ENCODE measurements at places on chromosomes 6 and 20.

DNA sequence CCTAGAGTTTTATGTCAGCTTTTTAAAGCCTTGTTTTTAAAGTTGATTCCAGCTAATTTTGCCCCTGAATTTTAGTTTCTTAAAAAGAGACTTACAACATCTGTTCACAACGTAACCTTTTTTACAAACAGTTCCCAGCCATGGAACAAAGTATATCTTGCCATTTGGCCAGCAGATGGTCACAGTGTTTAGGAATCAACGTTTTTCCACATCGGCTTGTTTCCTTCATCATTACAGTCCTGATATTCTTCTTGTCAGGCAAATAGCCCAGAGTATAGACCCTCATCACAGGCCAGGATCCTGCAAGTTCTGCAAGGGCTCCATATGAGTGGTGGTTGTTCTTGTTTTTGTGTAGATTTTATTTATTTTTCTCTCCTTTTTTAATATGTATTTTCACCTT lies 341.7 kb upstream of the HTR1E start:
- DNase-seq, result no peak

- no peak for DNase-seq
Observed at GRCh38 chr20:45470262-45470931, 844 bp downstream of the WFDC2 start.

DNA sequence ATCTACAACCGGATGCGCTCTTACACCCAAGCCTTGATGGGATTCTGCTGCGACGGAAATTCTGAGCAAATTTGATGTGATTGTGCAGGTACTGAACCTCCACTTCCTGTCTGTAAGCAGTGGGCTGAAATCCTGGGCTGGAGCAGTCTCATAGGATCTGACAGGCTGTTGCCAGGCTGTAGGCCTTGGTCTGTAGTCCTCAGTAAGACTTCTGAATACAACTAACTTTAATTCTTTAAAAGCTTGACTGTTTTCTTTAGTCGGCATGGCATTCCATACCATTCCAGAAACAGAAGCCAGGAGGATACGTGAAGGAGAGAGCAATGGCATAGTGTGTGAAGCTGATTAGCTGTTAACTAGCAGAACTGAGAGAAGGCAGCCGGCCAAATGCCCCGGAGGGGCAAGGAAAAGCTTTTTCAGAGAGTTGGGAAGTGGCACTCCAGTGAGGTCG lies 68.3 kb downstream of the ADTRP start:
- peak; percentile 51 for DNase-seq

- DNase-seq, result no peak
Observed at GRCh38 chr6:89387516-89388201, 24.4 kb downstream of the RRAGD start.

DNA sequence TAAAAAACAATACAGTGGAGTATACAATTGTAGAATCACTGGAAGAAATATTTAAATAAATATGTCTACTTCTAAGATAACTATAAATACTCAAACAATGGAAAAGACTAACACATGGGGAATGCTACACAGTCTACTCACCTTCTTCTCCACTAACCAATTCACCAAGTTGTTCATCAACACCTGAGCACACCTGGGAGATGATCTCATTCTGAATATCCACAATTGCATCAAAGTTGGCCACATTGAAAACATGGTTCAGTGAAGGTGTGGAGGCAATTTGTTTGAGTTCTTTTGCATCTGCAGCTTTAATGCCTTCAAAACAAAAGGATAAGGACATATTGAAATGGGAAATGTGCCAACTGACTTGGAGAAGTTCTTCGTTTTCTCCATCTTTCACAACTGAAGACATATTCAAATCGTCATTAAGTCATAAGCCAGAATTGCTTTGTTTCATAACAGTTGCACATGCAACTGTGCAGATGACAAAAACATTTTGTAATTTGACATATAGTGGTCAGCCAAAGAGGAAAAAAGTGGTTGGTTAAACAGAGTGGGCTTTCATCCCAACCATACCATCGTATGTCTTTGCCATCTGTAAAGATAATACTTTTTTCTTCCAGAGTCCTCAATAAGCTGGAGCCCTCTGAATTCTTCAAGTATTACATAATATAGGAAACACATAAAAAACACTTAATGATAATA lies 17.5 kb downstream of the COL12A1 start:
- DNase-seq, result no peak

GRCh38 chr20:15339264-15339663 lies 1001.9 kb upstream of the FLRT3 start:
- no peak for DNase-seq

DNA sequence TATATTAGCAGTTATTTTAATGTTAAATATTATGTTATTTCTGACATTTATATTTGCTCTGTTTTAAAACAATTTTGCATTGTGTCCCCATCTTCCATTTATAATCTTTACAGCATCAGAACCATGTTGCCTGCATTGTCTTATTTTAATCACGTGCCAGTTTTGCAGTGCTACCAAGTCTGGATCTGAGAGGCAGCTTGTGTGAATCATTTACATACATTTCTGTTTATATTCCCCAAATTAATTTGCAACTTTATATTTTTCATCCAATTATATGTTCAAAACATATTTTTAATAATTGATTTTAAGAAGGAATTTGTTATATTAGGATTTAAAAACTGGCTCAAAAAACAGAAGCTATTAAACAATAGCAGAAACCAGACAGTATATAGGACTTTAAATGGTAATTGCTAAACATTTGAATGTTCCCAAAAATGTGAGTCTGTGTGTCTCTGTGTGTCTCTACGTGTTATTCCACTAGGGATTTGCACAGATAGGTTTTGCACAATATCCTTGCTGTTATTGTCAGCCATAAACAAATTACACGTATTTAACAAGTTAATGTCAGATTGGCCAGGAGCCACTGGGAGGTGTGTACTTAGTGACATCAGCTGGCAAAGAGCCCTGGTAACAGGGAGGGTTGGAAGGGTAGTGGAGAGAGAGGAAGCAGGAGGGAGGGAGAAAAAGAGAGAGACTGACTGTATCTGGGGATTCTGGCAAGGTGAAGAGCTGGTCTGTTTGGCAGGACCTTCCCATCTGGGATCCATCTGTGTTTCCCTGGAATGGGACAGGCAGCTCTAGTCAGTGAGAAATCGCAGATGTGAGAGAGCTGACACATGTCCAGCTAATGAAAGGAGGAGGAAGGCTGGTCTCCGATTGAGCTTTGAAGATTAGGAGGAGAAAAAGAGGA lies 72.1 kb downstream of the CBFA2T2 start:
- DNase-seq, result no peak

GRCh38 chr20:22386306-22386623 lies 198.1 kb downstream of the FOXA2 start:
- DNase-seq, result no peak

GRCh38 chr6:106163966-106164877 lies 78.1 kb downstream of the PRDM1 start:
- peak; percentile 54 for DNase-seq

DNA sequence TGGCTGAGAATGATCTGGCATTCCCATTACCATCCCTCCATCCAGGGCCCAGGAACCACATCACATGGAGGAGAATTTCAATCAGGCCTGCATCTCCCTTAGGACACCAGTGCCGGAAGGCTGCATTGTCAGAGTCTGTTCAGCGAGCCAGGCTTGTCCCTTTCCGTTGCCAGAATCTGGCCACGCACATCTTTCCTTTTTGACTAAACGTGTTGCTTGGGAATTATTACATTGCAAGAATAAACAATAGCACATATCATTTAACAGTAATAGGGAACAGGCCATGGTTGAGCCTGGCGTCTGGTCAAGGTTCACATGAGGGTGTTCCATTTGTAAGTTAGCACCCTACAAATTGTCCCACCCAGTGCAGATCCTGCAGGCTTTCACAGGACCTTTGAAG lies 42.8 kb downstream of the SOBP start:
- no peak for DNase-seq

- no peak for DNase-seq
Observed at GRCh38 chr6:63565727-63566596, 6.3 kb upstream of the LOC128125822 start.

DNA sequence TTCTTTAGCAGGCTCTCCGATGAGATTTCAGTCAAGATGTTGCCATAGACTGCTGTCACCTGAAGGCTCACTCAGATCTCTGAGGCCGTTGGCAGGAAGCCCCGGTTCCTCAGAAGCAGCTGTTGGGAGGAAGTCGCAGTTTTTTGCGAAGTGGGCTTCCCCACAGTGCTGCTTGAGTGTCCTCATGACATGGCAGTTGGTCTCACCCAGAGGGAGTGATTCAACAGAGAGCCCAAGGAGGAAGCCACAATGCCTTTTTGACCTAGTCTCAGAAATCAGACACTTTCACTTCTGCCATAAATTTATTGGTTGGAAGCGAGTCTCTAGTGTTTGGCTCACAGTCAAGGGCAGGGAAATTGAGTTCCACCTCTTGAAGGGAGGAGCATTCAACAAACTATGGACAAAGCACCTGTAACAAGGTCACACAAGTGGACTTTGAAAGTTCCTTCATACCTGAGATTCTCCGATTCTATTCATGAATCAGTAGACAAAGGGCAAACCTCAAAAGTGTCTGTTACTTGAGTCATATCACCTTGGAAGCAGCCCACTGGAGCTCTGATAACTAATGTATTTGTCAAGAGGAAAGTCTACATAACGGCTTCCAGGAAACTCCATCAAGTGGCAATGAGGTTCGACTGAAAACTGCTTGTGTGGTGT lies 208.3 kb downstream of the TASP1 start:
- no peak for DNase-seq

DNA sequence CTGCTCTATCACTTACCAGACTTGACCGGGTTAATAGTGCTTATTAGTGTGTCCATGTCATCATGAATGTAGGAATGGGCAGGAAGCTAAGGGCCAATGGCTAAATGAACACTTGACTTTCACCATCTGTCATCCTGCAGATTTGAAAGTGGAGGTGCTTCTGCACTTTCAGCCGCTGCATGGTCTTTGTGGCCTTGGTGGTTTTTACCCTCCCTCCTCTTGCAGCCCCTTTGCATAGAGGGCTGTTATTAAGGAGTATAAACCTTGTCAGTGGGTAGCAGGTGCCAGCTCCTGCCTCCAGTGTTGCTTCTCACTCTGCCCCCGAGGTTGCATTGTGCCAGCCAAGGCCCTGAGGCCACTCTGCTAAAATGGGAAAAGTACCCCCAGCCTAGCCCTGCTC lies 122.2 kb upstream of the TNFAIP3 start:
- DNase-seq, result no peak

- no peak for DNase-seq
Observed at GRCh38 chr6:30685157-30686008, 1.1 kb downstream of the PPP1R18 start.

- no peak for DNase-seq
Observed at GRCh38 chr20:57288651-57289277, 22.3 kb upstream of the BMP7 start.

- DNase-seq, result no peak
Observed at GRCh38 chr6:7640607-7641577, 50.9 kb downstream of the SNRNP48 start.

DNA sequence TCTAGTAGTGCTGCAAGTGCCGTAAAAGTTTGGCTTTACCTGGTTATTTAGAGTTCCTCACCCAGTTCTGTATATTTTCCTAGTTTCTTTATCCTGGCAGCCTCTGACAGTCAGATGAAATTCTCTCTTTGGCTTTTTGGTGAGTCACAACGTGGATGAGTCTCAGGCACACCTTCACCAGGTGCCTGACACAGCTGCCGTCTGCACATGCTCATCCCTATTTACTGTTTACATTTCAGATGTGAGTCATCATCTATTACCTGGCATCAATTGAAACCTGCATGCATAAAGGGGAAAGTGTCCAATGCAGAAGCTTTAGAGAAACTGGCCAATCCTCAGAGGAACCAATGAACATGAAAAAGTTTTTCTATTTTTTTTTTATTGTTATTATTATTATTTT lies 33.3 kb upstream of the ADGRF4 start:
- DNase-seq, result no peak

DNA sequence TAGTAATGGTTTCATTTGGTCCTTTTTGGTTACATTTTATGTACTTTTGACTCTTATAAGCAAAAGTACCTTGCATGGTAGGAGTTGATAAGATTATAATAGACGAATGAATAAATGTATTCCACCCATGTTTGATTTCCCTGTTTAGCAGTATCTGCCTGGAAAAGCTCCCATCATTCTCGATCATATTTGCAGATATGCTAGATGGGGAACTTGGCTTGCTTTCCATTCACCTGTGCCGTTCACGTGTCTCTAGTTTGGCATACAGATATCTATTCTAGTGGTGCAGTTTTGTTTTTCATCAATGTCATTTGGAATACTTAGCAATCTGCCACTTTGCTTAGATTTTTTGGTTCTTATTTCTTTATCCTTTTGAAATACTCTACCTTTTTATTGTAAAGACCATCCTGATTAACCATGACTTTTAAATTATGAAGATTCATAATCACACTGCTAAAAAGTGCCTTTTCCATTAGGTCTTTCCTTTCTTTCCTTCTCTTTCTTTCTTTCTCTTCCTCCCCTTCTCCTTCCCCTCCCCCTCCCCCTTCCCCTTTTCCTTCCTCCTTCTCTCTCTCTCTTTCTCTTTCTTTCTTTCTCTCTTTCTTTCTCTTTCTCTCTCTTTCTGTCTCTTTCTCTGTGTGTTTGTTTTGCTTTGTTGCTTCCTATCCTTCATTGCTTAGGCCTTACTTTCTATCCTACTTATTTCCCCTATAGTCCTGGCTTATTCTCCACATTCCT lies 40.4 kb downstream of the ANKS1A start:
- no peak for DNase-seq

- DNase-seq, result no peak
Observed at GRCh38 chr6:30894935-30895334, 10.6 kb downstream of the DDR1 start.

GRCh38 chr20:10366898-10367692 lies 66.9 kb downstream of the MKKS start:
- DNase-seq, result no peak

GRCh38 chr6:4872841-4873240 lies 96.6 kb downstream of the CDYL start:
- no peak for DNase-seq

DNA sequence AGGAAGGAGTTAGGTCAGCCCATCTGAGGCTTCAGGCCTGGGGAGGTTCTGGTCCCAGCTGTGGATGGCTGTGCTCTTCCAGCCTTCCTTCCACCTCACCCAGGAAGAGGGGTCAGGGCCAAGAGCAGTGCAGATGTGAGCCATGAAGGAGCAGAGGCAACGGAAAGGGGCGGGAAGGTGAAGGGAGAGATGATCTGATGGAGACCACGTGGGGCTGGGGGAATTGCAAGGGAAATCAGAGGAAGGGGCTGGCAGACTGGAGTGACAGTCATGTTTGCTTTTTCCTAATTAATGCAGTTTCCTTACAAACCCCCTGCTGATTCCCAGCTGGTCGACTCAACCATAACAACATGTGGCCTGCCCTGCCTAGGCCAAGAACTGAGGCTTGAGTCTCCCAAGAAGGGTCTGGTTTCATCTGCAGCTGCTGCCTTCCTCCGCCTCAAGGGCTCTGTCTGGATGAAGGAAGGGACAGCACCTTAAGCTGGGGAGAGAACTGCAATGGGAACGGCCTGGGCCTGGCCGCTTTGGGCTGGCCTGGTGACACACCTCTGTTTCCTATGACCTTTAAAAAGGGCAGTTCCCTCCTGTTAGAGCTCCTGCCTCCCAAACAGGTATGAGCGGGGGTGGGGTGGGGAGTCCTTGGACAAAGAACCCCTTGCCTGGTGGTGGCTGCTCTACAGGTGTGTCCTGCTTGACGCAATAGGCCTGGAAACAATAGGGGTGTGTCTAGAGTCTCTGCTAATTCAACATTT lies 7.8 kb upstream of the MRPS18A start:
- no peak for DNase-seq

Data from CD4-positive, alpha-beta T cell treated with Interleukin-2 at 100 ng/mL for 4 hours (primary cell).